ENCODE measurements at places on chromosomes 6 and 20.

DNA sequence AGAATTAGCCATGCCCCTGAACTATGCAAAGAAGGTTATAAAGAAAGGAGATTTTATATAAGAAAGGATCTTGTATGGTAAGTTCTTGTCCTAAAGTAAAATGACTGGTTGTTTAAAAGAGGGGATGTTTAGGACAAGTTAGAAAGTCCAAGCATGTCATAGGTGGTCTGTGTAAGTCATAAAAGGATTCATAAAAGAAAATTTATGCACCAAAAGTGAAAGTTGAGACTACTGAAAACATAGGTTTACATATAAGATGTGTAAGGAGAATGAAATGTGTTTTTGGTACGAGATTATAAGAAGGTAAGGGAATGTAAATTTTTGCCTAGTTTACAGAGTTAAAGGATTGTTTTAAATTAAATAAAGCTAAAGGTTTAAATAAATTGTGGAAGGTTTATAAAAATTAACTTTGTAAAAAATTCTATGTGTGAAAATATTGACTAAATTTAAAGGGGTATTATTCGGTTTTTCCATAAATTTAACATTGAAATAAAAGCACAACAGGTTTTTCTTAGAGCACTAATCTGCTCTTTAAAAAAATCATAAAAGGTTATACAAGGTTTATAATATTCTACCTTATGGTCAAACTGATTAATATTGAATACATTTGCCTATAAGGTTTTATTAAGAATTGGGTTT, 93.6 kb upstream of the UST start:
- no peak for DNase-seq

GRCh38 chr6:38555606-38556005, 84.1 kb downstream of the BTBD9 start:
- DNase-seq: no peak

- DNase-seq: no peak
Measured at GRCh38 chr6:160015778-160016684, 47.1 kb downstream of the IGF2R start.

DNA sequence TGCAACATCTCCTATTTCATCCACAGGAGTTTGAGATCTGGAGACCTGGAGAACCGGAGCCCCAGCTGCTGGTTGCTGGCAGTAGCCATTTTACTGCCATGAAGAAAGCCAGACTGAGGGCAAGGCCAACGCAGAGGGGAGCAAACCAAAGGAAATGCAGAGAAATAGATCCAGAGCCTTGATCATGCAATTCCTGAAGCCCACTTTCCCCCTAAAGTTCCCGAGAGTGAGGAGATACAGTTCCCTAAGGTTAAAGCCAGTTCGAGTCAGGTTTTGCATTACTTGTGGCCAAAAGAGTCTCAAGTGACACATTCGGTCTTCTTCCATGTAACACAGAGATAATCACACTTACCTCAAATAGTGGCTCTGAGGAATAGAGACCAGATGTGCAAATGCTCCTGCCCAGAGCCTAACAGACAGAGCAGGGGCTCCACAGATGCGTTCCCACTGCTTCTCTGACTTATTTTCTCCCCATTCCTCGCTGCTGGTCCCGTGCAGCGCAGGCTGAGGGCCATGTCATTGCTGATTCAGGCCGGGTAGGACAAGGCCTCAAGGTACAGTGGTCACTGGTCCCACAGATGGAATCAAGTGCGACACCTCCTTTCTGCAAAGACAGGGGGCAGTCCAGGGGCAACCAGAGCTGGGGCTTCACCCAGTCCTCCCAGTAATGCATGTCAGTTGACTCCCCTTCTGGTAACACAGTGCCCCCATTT, 35.1 kb upstream of the NFATC2 start:
- DNase-seq: no peak
